Cortex of kidney (tissue), 1 donor: ENCODE measurements at places on chromosomes 3 and 15.

- no peak for DNase-seq
These were observed 3.9 kb downstream of the MAPKAPK3 start for GRCh38 chr3:50620820-50621219.

- DNase-seq, result no peak
These were observed 333.5 kb upstream of the NR2E3 start for GRCh38 chr15:71476823-71477222.

- no peak for DNase-seq
These were observed 236.9 kb upstream of the IL12A start for GRCh38 chr3:159751752-159752151.

- DNase-seq, result no peak
These were observed at the start of gene ABI3BP for GRCh38 chr3:100993309-100993708. TSS of gene ABI3BP (minus strand) at chr3:100993421. CDS start at chr3:100993384, 37 bp downstream.

DNA sequence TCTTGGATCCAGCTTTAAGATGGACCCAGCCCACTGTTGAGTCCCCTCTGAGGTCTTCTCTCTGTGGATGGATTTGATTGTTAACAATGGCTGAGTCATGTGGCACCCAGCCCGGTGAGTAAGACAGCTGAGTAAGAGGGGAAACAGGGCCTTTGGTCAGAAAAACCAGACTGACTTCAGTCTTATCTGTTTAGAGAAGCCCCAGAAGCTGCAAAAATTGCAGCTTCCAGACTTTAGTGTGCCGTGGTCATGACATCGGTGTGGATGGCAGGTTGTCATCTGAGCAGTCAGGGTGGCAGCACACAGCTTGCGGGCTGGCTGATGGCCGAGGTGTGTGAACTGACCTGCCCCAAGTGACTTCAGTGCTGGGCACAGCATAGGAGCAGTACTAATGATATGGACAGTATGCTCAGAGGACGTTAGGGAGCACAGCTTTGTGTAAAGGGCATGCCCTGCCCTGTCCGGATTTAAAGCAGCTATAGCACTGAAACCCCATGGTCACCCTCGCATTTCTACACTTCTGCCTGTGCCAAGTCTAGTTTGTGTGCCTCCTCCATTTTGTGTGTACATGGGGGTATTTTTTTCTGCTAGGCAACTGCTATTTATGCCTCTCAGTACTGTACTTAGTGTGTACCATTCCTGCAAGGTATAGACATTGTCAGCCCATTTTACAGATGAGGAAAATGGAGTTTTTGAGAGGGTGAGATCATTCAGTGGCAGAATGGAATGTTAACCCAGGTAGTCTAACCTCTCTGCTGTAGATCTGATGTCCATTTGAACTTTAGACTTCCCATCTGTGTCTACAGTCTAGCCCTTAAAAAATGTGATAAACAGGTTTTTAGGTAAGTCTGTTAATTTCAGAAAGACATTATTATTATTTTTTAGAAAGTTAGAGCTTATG, 44.4 kb downstream of the FLNB start:
- no peak for DNase-seq

- DNase-seq, result no peak
These were observed 14.7 kb downstream of the SKIC8 start for GRCh38 chr15:78284758-78285157.

GRCh38 chr3:1252061-1252430, 159.2 kb downstream of the CNTN6 start:
- no peak for DNase-seq

DNA sequence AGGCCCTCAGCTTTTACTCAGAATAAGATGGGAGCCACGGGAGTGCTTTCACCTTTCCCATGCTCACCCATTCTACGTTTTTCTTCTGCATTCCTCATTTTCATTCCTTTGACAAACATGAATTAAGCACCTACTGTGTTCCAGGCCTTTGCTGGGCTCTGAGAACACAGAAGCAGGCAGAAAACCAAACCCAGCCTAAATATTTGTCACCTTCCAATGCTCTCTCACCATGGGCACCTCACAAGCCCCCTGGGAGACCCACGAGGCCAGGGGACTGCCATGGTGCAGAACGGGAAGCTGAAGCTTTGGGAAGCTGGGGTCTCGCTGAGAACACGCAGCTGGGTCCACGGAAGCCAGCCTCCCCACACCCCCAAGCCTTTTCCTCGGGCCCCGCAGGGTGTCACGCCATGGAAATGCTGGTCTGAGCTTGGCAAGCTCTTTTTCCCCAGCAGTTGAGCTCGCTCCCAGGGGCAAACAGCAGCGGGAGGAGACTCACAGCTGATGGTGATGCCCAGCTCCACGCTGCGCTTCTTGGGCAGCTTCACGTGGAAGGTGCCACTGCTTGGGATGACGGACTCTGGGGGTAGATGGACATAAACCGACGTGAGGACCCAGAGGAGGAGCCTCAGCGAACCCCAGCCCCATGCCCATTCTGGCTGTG, 27.7 kb downstream of the GRIP2 start:
- no peak for DNase-seq

DNA sequence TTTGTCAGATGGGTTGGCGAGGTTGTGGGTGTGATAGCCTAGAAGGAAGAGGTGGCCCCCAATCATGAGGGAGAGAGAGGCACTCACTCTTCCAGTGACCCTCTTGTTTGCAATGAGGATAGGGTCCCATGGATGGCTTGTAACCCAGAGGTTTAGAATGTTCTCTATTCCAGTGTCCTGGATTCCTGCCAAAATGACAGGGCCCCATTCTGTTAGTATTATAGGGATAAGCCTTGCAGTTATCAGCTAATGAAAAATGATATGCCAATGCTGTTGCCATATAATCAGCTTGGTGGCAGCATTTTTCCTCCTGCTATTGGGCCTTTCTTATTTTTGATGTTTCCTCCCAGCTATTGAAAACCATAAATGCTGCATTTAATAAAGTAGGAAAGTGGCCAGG, 23.3 kb upstream of the SENP7 start:
- DNase-seq, result no peak

GRCh38 chr3:112602217-112602838, 38.6 kb downstream of the CCDC80 start:
- no peak for DNase-seq

DNA sequence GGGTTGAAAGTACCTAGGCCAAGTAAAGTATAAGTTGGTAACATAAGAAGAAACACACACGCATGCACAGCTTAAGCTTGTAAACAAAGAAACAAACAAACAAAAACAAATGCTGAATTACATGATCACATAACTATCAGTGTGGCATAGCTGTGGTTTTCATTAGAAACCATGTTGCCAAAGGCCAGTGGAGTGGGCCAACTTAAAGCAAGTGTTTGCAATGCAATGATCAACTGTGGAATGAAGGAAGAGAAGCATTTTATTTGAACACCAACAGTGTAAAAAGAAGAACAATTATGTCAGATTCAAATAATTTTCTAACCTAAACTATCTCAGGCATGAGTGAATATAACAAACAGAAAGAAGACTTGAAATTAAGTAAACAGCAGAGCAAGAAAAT, 199.4 kb upstream of the STRIT1 start:
- no peak for DNase-seq

DNA sequence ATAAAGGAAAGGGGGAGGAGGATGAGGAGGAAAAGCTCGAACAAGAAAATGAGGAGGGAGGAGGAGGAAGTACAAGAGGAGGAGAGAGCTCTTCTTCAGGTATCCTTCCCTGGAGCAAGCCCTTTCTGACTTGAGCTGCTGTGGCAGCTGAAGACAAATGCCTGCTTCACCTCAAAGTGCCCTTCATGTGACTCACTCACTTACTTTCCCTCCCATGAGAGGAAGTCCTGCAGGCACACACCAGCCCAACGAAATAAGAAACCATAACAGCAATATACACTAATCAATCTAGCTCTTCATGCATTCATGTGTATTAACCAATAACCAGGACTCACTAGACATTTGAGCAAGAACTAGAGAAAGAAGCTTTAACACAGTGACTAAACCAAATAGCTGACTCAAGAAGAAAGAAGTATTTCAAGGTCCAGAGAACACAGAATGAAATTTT, 251.9 kb downstream of the IGSF11 start:
- DNase-seq, result no peak

DNA sequence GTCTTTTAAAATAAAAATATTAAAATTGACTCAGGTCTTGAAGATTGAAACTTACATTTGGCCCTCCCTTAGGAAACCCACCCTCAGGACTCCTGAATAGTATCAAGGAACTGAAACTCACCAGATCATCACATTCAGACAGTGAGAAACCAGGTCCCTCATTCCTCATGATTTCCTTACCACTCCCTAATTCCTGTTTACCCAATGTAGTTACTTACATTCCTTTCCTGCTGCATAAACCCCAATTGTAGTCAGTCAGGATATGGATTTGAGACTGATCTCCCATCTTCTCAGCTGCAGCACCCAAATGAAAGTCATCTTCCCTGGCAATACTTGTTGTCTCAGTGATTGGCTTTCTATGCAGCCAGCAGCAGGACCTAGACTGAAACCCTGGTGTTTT, 8.6 kb downstream of the ATP13A4 start:
- DNase-seq, result no peak
